ENCODE measurements at places on chromosomes 11 and 22.
A peak's percentile ranks its signal among the peaks of the same experiment; 100 is the strongest.

GRCh38 chr11:114282488-114282887, 13.7 kb upstream of the NNMT start:
- no peak for DNase-seq

DNA sequence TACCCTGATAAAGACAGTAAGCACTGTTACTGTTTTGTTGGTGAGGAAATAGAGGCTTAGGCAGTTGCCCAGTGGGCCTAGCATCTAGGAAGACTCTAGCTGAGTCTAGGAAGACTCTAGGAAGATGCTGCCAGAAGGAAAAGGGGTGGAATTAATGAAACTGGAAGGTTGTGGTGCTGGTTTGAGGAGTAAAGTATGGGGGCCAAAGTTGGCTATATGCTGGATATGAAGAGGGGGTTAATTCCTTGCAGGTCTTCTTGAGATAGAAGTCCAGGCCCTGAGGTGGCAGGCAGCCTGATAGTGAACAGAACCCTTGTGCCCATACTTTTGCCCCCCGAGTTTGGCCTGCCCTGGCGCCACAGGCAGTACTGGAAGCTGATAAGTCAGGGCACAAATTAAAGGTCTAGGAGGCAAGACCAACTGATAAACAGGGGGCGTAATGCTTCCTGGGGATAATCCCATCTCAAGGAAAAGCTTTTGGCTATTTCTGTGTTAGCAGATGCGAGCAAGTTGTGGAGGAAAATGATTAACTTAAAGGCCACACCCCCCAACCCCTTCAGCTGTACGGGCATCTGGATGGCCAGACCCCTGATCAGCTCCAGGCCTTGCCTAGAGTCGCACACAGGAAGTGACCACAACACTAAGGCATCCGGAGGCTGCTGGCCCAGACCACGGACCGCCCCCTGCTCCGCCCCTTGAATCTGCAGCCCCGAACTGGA, 3.1 kb downstream of the ILK start:
- DNase-seq = peak; percentile 33

DNA sequence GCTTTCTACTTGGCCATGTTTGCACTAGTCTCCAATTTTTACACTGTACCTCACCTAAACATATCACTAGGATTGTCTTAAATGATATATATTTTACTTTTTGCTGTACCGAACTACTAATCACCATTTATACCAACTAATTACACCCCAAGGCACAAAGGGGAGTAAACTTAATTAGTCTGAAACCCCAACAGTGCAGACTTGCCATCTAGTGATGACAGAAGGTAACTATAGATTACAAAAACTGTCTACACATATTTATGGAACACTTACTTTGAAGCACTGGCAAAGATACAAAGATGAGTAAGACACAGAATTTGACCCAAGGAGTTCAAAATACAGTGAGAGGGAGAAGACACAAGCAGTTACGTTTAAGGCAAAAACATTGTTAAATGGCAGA, 139.7 kb downstream of the CNTN5 start:
- no peak for DNase-seq

GRCh38 chr11:65920372-65920802, 1.2 kb downstream of the DRAP1 start:
- no peak for DNase-seq

DNA sequence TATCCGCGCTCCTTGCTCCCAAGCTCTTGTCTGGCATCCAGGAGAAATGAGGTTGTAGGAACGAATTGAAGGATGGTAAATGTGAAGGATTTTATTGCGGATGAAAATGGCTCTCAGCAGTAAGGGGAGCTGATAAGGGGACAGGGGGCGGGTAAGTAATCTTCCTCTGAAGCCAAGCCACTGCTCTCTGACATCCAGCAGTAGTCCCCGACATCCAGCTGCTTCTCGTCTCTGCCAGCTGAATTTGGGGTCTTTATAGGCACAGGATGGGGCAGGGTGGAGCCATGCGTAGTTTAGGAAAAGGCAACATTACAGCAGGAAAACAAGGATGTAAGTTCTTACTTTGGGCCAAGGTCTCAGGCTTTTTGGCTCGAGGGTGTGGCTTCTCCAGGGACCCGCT, 1370.1 kb upstream of the RAG2 start:
- DNase-seq = no peak

- no peak for DNase-seq
Observed at GRCh38 chr11:2548596-2548995, 103.8 kb downstream of the KCNQ1 start.

- no peak for DNase-seq
Observed at GRCh38 chr11:125971618-125972017, 25.8 kb downstream of the VSIG10L2 start.

- DNase-seq = no peak
Observed at GRCh38 chr11:30261821-30262220, 31.0 kb downstream of the FSHB start.

GRCh38 chr11:116800610-116801009, 8.9 kb upstream of the APOA5 start:
- no peak for DNase-seq

DNA sequence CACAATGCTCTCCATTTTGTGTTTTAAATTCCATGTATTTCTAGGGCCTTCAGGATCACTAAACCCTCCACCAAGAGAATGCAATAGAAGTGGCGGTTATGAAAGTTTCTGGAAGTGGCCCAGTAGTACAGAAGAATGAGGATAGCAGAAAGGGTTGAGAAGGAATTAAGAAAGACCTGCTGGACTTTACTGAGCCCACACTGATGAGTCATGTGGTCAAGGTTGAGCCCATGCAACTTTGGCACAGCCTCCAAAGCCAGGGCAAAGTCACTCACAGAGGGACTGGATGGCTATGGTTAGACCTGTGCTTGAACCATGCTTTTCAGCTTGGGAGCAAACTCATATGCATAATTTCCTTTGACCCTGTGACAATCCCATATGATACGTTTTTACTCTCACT, 102.9 kb upstream of the PLET1 start:
- no peak for DNase-seq
